Omental fat pad (tissue), 4 donors: ENCODE measurements at places on chromosomes 12 and 14. TPM values are rescaled to one million over a fixed set of nuclear protein-coding genes. Genes with fewer than 3 reads are reported as not detected.

DNA sequence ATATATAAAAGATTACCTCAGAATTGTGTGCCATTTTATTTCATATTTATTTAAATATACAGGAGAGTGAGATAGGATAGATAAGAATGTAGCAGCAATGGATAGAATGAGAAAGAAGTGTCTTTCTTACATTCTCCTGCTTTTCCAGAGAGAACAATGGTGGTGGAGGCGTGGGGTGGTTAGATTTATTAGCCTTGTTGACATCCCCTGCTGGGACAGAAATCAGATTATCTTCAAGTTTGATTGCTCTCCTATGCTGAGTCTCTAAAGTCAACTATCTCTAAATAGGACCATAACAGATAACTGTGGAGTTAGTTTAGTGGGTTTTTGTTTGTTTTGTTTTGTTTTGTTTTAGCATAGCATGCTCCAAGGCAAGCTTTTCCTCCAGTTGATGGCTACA lies 397.6 kb downstream of the LRFN5 start:
- DNase-seq, result no peak

- DNase-seq, result no peak
Observed at GRCh38 chr14:94827711-94828447, 58.0 kb upstream of the GSC start.

DNA sequence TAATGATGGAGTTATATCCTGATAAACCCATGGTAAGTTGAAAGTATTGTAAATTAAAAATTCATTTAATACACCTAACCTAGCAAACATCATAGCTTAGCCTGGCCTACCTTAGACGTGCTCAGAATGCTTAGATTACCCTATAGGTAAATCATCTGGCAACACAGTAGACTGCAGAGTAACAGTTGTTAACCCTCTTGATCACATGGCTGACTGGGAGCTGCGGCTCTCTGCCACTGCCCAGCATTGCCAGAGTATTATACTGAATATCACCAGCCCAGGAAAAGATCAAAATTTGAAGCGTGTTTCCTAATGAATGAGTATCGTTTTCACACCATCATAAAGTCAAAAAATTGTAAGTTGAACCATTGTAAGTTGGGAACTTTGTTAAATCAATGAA lies 17.8 kb upstream of the TMPRSS12 start:
- DNase-seq, result no peak

DNA sequence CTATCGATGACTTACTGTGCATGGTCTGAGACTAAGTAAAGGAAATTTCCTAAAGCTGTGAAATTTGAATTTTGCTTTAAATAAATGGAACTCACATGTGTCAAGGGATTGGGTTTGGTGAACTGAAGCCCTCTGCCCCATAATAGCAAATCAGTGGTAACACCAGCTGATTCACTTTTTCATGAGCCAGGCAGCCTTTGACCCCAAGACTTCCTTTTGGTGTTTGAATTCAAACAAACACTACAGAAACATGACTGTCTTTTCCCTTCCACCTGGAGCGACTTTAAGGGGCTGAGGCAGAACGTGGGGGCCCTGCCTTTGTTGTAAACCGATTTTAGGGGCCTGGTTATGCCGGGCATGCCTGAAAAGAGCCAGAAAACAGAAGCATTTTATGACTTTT lies 28.8 kb downstream of the KCTD10 start:
- DNase-seq, result no peak

The KRT74 gene
- total RNA-seq, result not detected

DNA sequence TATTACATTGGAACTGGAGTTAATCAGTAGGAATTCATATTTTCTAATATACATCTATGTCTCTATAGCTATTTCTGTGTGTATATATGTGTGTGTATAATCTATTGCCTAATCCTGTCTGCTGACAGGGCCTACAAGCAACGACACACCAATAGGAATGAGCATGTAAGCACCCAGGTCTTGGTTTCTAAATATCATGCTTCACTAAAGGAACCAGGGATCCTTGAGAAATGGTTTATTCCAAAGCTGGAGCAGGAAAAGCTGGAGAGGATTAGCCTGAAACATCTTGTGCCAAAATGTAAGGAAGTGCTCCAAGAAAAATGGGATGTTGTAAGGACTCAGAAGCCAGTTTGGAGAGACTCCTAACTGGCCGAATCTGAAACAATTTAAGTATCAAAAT lies 29.3 kb upstream of the LGALS3 start:
- no peak for DNase-seq

- no peak for DNase-seq
Observed at GRCh38 chr12:93729934-93730333, 52.8 kb downstream of the CRADD start.

DNA sequence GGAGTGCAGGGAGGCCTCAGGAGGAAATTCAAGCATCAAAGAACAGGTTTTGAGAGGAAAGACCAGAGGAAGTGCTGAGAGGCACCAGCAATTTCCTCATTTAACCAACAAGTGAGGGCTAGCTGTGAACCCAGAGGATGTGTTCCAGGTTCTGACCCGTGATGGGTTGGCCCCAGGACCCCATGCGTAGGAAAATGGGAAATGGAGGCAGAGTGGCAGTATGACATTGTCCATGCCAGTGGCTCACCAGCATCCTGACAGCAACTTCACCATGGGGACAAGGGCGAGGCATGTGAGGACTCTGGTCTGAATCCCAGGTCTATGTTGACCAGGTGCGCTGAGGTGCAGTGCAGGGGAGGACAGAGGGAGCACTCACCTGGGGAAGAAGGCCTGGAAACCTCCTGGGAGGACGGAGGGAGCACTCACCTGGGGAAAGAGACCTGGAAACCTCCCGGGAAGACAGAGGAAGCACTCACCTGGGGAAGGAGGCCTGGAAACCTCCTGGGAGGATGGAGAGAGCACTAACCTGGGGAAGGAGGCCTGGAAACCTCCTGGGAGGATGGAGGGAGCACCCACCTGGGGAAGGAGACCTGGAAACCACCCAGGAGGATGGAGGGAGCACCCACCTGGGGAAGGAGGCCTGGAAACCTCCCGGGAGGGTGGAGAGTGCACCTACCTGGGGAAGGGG lies 6.7 kb upstream of the CACNA2D4 start:
- no peak for DNase-seq
